ENCODE measurements at places on chromosomes 11 and 22.
A peak's percentile ranks its signal among the peaks of the same experiment; 100 is the strongest.

GRCh38 chr22:43396321-43396933, 15.4 kb upstream of the MPPED1 start:
- no peak for DNase-seq

DNA sequence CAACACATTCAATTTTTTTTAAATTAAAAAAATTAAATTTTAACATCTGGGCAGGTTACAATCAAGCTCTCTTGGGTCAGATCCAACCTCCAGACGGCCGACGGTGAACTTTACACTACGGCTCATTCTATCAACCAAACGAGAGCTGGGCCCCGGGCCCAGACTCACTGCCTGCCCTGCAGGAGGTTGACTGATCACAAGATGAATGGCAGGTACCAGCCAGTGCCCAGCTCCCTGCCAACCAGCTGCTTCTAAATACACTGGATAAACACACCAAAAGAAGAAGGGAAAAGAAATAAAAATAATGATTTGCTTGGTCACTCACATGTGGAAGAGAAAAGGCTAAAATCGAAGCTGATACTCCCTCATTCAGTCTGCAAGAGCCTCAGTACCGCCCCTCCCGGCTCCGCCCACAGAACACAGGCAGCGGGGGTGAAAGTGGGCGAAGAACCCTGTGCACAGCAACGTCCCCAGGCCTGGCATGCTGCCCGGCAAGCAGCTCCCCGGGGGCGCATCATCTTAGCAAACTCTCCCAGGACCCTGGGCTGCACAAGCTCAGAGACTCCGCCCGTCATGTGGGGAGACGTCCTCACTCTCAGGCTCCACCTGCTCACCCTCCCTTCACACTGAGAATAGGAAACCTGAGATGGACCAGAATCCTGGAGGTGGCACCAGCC, 303.4 kb downstream of the SHANK2 start:
- no peak for DNase-seq

GRCh38 chr22:43772831-43773230, 39.3 kb downstream of the EFCAB6 start:
- DNase-seq: no peak

- no peak for DNase-seq
Measured at GRCh38 chr11:18524248-18524647, 2.5 kb downstream of the TSG101 start.

DNA sequence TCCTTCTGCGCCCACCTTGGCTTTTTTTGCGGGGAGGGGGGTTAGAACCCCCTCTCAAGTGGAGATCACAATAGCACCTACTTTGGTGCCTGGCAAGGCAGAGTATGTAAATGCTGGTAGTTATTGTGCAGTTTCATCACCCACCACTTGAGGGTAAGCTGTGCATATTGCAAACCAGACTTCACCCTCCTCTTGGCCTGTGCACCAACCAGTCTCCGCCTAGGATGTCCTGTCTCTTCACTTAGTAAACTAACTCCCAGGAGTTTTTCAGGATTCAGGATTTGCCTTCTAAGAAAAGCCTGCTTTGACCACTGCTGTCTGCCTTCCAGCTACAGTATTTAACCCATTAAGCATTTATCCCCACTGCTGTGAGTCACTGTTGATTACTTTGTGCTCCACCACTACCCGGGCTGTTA, 2.0 kb upstream of the UBXN1 start:
- DNase-seq: peak; percentile 14

GRCh38 chr11:4030197-4030596, 64.4 kb upstream of the RRM1 start:
- no peak for DNase-seq

DNA sequence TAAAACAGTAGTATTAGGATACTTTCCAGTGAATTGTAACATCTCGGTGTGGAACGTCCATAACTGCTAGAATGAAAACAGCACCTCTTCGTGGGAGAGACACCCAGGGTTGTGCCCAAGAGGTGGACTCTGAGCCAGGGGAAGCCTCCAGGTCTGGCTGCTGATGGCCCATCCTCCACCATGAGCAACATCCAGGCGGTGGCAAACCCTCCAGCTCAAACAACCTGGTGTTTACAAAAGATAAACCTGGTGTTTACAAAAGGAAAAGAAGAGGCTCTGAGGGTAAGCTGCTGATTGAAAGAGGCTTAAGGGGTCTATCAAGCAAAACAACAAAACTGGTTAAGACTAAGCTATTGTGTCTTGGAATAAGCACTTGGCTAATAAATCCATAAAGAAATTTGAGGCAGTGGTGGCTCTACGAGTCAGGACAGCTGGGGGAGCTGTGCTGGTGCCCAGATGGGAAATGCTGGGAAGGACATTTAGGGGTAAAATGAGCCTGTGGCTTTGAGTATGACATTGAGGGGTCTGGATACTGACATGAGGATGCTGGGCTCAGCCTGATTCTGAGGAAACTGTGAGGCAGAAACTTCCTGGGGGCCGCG, 909.0 kb downstream of the BRD1 start:
- no peak for DNase-seq

DNA sequence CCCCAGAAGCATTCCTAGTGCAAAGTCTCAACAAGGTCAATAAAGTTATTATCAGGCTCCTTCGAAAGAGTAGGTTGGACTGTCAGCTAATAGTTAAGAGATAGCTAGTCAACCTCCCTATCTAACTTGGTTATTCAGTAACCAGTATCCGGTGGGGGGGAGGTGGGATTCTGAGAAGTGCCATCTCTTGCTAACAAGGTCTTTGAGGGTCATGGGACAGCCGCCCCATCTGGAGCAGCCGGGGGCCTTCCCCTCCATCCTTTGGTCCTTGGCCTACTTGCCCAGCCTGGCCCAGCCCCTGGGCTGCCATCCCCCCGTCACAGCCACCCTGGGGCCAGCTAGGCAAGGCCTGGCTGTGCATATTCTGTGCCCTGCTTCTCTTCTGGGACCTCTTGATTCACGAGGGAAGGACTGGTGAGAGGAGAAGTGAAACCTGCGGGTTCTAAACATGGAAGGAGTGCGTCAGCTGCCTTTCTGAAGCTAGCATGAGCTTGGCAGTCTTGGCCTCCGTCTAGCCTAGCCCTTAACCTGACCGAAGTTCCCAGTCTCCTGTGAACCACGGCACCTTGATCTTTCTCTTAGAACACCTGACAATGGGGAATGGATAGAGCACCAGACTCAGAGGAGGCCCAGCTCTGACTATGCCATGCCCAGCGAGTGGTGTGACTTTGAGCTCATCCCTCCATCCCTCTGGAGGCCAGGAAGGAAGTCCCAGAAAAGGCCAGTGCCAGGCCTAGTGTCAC, 9.3 kb downstream of the SLC37A2 start:
- DNase-seq: no peak

DNA sequence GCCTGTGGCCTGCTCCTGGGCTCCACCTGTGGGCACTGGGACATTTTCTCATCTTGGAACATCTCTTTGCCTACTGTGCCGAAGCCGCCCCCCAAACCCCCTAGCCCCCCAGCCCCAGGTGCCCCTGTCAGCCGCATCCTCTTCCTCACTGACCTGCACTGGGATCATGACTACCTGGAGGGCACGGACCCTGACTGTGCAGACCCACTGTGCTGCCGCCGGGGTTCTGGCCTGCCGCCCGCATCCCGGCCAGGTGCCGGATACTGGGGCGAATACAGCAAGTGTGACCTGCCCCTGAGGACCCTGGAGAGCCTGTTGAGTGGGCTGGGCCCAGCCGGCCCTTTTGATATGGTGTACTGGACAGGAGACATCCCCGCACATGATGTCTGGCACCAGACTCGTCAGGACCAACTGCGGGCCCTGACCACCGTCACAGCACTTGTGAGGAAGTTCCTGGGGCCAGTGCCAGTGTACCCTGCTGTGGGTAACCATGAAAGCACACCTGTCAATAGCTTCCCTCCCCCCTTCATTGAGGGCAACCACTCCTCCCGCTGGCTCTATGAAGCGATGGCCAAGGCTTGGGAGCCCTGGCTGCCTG, 1.4 kb downstream of the SMPD1 start:
- DNase-seq: no peak

DNA sequence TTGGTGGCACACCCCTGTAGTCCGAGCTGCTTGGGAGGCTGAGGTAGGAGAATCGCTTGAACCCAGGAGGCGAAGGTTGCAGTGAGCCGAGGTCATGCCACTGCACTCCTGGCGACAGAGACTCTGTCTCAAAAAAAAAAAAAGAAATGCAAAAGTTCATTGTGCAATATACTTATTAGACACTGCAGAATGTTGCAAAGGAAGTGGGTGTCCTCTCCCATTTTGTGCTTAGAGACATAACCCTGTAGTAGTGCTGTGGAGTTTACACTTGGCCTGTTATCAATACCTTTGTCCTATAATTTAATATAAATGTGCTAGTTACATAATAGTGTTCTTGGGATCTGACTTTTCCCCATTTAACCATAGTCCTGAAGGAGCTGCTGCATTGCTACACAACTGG, 9.4 kb downstream of the BCL2L13 start:
- no peak for DNase-seq

DNA sequence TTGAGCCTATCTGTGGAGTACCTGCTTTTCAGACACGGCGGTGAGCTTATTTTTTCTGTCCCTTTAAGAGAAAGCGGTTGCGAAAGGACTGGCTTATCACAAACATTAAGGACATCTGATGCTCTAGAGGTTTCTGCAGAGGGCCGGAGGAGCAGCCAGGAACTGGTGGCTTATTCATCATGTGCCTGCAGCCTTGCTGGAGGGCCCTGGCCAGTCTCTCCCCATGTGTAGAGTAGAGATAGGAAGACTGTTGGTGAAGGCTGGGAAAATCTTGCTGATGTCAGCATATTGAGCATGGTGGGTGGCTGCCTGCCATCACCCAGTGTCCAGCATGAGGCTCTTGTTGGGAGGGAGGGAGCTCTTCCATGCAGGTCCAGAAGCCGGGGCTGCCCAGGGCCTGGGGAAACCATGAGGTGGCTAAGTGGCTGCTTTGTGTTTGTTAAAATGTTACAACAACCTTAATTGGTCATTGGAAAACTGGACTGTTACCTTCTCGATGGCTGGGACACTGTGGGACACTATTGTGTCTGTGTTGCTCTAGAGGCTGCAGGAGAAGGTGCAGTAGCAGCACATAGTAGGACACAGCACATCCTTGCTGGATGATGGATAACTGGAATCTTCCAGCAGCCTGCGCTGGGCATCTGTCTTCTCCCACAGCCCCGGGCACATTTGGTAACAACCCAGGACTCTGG, 54.3 kb downstream of the TSPAN18 start:
- no peak for DNase-seq

DNA sequence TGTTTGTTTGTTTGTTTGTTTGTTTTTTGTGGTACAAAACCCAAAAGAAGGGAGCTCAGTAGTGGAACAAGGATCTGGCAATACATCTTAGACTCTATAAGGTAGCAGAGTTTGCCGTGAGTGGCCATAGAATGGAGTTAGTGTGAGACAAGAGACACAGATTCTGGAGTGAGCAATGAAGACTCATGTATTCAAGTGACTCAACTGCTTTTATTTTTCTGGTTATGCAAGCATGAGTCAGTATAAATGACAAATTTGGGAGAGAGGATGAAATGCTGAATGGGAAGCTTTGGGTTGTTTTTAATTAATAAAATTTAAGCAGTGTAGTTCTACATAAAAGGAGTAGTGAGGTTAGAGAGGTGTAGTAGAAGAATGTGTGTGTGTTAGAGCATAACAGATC, 143.6 kb upstream of the ANO5 start:
- DNase-seq: no peak

DNA sequence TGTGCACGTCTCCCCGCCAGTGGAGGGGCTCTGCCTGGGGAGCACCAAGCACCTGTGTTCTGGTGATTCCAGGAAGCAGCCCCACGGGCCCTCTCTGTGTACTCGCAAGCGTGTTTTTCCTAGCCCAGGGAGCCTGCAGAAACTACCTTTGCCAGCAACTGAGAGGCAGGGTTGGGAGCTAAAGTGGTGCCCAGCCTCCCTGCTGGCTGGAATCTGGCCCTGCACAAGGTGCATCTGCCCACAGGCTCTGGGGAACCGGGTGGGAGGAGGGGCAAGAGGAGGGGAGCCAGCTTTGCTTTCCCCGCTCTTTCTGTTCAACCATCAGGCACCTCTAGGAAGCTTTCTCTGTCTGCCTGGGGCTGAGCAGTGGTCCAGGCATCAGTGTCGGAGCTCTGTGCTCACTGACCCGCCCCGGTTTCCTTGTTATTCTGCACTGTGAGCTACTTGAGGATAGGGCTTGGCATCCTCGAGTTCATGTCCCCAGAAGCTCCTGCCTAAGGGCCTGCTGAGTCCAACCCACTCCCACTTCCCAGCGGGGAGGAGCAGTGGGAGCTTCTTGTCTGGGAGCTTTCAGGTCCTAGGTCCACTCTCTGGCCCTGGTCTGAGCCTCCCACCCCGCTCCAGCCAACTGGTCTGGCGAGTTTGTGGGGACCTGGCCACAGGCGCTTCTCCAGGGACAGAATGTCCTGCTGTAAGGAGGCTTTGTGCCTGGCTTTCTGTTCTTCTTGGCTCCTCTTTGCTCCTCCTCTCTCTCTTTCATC, 14.9 kb downstream of the DAGLA start:
- DNase-seq: no peak
